Aorta (tissue), 5 donors: ENCODE measurements at places on chromosomes 11 and 22. TPM values are rescaled to one million over a fixed set of nuclear protein-coding genes. Genes with fewer than 3 reads are reported as not detected.

RASGRP2 gene
- 152 TPM for polyA plus RNA-seq

GPHA2 gene
- not detected for polyA plus RNA-seq

KCTD14 gene
- 0.05 TPM for polyA plus RNA-seq

MMP1 gene
- not detected for polyA plus RNA-seq

MOGAT2 gene
- polyA plus RNA-seq = 13.4 TPM

CENATAC gene
- polyA plus RNA-seq = 138 TPM

DCDC1 gene
- not detected for polyA plus RNA-seq

PNPLA5 gene
- polyA plus RNA-seq = not detected

SBF1 gene
- 49.8 TPM for polyA plus RNA-seq

CSF2RB gene
- 1.3 TPM for polyA plus RNA-seq

CALCB gene
- polyA plus RNA-seq = not detected

CLCF1 gene
- 19.5 TPM for polyA plus RNA-seq

TNNT3 gene
- polyA plus RNA-seq = 3.9 TPM

TRIM68 gene
- 4.0 TPM for polyA plus RNA-seq

NXF1 gene
- polyA plus RNA-seq = 455 TPM

HEPN1 gene
- not detected for polyA plus RNA-seq

RIMBP3B gene
- polyA plus RNA-seq = not detected

PACSIN3 gene
- polyA plus RNA-seq = 22.0 TPM
